ENCODE measurements at places on chromosomes 2 and 18. TPM values are rescaled to one million over a fixed set of nuclear protein-coding genes. Genes with fewer than 3 reads are reported as not detected.

DNA sequence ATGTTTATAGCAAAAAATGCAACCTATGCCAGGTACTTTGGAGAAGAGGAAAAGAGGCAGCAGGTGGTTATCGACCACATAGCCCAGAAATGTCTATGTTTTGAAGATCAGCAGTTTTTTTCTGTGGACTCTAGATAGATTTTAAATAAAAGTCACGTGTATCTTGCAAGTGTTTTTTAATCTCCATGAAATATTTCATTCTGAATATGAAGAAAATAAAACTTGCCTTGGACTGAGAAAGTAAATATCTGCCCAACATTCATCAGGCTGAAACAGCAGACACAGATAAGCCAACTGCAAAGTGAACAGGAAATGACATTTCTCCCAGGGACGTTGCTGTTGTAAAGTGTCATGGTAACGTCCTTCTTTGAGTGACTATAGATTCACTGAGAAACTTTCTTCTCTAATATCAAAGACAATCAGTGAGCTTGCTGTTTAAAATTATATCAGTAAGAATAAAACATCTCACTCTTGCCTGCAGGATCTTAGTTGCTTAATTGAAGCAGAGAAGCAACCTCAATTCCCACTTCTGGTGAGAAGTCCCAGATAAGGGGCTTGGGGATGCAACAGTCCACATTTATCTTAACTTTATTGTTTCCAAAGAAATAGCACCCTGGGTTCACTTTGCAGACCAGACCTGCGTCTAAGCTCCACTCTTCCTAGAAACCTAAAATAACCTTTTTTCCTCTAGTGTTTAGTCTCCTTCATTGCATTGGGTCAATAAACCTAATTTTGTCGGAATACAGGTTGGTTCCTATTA lies 6.3 kb downstream of the MYOM1 start:
- no peaks in the 10 kb centered on the region for H3K27me3 ChIP-seq
- H3K4me3 ChIP-seq = no peak overlapping the region
- H3K27ac ChIP-seq = no peak overlapping the region
- no peaks in the 10 kb centered on the region for H3K4me1 ChIP-seq

GRCh38 chr2:169065864-169066517 lies 3.4 kb upstream of the DHRS9 start:
- no peaks in the 10 kb centered on the region for H3K27me3 ChIP-seq
- no peak overlapping the region for H3K4me3 ChIP-seq
- H3K36me3 ChIP-seq = no peaks in the 10 kb centered on the region
- H3K27ac ChIP-seq = no peak overlapping the region

DNA sequence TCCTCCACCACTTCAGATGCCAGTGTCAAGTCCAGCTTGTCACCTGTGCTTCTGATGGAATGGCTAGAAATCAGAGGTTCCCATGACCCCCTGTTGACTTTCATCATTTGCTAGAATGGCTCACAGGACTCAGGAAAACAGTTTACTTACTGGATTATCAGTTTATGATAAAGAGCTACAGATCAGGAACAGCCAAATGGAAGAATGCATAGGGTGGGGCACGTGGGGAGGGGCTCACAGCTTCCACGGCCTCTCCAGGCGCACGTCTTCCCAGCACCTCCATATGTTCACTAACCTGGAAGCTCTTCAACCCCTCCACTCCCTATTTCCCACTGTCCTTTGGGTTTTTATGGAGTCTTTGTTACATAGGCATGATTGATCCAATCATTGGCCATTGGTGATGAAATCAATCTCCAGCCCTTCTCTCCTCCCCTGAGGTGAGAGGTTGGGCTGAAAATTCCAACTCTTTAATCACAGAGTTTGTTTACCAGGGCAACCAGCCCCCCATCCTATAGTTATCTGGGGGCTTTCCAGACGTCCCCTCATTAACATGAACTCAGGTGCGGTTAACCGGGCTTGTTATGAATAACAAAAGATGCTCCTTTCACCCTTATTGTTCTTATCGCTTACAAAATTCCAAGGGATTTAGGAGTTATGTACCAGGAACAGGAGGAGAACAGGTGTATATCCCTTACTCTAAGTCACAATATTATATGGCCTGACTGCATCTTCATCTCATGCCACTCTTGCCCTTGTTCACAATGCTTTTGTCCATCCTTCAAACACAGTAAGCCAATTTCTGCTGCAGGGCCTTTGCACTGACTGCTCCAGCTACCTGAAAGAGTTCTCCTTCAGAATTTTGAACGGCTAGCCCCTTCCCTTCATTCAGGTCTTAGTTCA lies 35.2 kb downstream of the ANXA4 start:
- no peak for DNase-seq
- no peaks in the 10 kb centered on the region for H3K36me3 ChIP-seq
- H3K27me3 ChIP-seq = no peaks in the 10 kb centered on the region
- H3K27ac ChIP-seq = no peak overlapping the region
- H3K4me3 ChIP-seq = no peak overlapping the region
- no peaks in the 10 kb centered on the region for H3K4me1 ChIP-seq

DNA sequence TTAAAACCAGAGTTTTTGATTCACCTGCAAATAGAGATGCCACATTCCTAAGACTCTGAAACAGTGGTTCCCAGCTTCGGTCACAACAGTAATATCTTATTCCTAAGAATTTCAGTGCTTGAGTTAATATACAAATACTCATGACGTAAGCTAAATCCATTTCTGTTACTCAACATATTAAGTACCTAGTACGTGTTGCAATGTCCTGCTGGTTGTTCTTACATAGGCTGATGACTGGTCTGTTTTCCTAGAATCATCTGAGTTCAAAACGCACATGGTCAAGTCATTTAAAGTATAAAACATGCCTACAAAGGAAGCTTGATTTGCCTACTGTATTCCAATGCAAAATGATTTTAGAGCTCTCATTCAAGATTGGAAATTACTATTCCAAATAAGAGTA lies 7.2 kb downstream of the NCL start:
- no peak for DNase-seq
- H3K27ac ChIP-seq = no peak overlapping the region
- no peaks in the 10 kb centered on the region for H3K27me3 ChIP-seq
- H3K36me3 ChIP-seq = no peaks in the 10 kb centered on the region

- no peak for DNase-seq
- peak overlapping the region; percentile 62 for H3K27ac ChIP-seq
- no peaks in the 10 kb centered on the region for H3K27me3 ChIP-seq
- peaks cover 5% of the 10 kb centered on the region for H3K4me1 ChIP-seq
Measured at GRCh38 chr2:150619607-150620330, 132.3 kb upstream of the RND3 start.

- no peak overlapping the region for H3K27ac ChIP-seq
- no peaks in the 10 kb centered on the region for H3K4me1 ChIP-seq
- no peak for DNase-seq
- no peaks in the 10 kb centered on the region for H3K27me3 ChIP-seq
Measured at GRCh38 chr18:46034230-46034629, 37.8 kb downstream of the PSTPIP2 start.

- H3K4me1 ChIP-seq = no peaks in the 10 kb centered on the region
- no peak overlapping the region for H3K4me3 ChIP-seq
- no peaks in the 10 kb centered on the region for H3K36me3 ChIP-seq
- no peaks in the 10 kb centered on the region for H3K27me3 ChIP-seq
- no peak for DNase-seq
Measured at GRCh38 chr18:68564351-68564750, 150.6 kb downstream of the TMX3 start.

DNA sequence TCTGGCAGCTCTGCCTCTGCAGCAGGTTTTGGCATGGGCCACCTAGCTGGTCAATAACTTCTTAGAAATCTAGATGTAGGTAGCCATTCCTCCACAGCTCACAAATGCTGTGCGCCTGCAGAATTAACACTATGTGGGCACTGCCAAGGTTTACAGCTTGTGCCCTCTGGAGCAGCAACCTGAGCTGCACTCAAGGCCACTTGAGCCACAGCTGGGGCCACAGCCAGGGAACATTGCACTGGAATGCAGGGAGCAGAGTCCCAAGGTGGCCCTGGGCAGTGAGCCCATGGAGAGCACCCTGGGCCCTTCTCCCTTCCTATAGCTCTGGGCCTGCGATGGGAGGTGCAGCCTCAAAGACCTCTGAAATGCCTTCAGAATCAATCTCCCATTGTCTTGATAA lies 365.3 kb downstream of the SATB2 start:
- no peaks in the 10 kb centered on the region for H3K36me3 ChIP-seq
- H3K27me3 ChIP-seq = no peaks in the 10 kb centered on the region
- H3K4me1 ChIP-seq = no peaks in the 10 kb centered on the region
- no peak for DNase-seq
- no peak overlapping the region for H3K4me3 ChIP-seq
- H3K27ac ChIP-seq = no peak overlapping the region

GRCh38 chr2:140376686-140377085 lies 1596.5 kb upstream of the NXPH2 start:
- H3K27me3 ChIP-seq = no peaks in the 10 kb centered on the region
- no peak for DNase-seq

DNA sequence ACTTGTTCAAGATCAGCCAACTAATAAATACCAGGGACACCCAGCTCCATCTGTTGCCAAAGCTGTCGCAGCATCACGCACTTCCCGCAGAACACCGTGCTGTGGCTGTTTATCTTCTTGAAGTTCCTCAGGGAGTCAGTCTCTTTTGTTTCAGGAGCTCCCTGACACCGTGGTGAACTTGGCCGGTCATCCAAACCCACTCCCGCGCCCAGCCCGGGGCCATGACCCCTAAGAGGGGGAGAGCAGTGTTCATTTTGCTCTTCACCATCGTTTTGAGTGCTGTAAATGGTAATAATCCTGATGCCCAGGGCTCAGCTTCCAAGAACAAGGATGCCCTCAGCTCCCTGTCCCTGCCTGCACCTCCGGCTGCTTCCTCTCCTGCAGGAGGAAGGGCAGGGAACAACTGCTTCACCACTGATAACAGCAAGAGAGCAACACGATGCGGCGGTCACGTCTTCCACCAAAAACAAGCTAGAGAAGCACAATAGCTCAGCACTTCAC lies 131.4 kb downstream of the SEPTIN10 start:
- no peaks in the 10 kb centered on the region for H3K4me1 ChIP-seq
- no peaks in the 10 kb centered on the region for H3K36me3 ChIP-seq
- H3K27me3 ChIP-seq = no peaks in the 10 kb centered on the region

- no peaks in the 10 kb centered on the region for H3K4me1 ChIP-seq
- H3K36me3 ChIP-seq = no peaks in the 10 kb centered on the region
- H3K27me3 ChIP-seq = no peaks in the 10 kb centered on the region
- H3K4me3 ChIP-seq = no peak overlapping the region
Measured at GRCh38 chr2:104733226-104733943, 120.5 kb upstream of the POU3F3 start.

DNA sequence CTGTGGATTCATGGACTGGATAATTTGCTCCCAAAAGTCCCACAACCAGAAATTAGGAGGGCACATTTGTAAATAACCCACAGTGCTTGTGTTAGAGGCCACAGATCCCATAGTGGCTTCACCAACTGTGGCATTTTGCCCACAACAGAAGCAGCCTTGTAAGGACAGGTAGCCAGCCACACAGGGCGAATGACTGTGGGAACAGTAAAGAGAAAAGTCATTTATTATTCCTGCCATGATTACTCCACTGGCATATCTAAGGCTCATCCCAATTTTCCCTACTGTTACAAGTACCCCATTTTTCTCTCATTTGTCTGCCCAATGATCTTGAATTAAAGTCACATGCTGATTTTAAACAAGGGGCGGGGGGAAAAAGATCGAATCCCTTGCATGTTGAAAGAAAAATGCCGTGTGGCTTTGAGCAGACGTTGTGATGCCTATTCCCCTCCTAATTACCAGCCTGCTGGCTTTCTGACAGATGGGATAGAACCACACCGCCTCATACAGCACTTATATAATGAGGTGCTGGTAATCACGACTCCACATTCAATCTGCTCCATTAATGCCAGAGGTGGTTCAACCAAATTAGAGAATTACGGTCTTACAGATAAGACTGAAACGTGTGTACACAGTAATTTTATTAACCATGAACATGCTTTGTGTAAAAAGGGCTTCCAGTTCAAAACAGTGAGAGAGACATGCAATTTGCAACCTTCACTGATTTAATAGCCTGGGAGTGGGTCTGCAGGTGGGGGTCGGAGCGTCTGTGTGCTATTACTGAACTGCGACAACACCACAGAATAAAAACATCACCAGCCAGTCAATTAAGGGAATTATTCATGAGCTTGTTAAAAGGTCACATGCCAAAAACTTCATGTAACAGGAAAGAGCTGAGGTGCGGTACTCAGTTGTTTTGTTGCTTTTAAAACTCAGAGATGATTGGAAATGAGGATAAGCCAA lies 196.0 kb downstream of the TMEM163 start:
- no peak overlapping the region for H3K27ac ChIP-seq
- DNase-seq = no peak
- H3K4me1 ChIP-seq = no peaks in the 10 kb centered on the region
- no peak overlapping the region for H3K4me3 ChIP-seq

DNA sequence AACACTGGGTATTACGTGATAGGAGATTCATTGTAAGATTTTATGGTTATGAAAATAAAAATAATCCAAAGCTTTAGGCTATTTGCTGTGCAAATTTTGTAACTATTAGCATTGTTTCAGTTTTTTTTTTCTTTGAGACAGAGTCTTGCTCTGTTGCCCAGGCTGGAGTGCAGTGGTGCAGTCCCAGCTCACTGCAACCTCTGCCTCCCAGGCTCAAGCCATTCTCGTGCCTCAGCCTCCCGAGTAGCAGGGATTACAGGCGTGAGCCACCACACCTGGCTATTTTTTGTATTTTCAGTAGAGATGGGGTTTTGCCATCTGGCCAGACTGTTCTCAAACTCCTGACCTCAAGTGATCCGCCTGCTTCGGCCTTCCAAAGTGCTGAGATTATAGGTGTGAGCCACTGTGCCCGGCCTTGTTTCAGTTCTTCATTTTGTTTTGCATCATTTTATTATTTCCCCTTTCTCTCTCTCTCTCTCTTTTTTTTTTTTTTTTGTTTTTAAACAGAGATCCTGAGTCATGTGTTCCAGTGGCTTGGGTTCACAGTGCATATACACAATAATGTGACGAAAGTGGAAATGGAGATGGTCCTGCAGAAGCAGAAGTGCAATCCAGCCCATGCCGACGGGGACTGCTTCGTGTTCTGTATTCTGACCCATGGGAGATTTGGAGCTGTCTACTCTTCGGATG lies 25.8 kb downstream of the CASP10 start:
- DNase-seq = no peak
- H3K4me3 ChIP-seq = no peak overlapping the region
- H3K36me3 ChIP-seq = no peaks in the 10 kb centered on the region
- H3K4me1 ChIP-seq = no peaks in the 10 kb centered on the region
- no peak overlapping the region for H3K27ac ChIP-seq
- H3K27me3 ChIP-seq = no peaks in the 10 kb centered on the region

- peak; percentile 3 for DNase-seq
- no peaks in the 10 kb centered on the region for H3K4me1 ChIP-seq
- H3K27me3 ChIP-seq = no peaks in the 10 kb centered on the region
- H3K36me3 ChIP-seq = no peaks in the 10 kb centered on the region
Measured at GRCh38 chr2:239937866-239938640, 87.1 kb downstream of the NDUFA10 start.

- no peak for DNase-seq
- no peak overlapping the region for H3K27ac ChIP-seq
- no peaks in the 10 kb centered on the region for H3K27me3 ChIP-seq
Measured at GRCh38 chr2:45332094-45332493, 279.0 kb downstream of the SRBD1 start.

GRCh38 chr2:173419506-173419905 lies 64.8 kb downstream of the CDCA7 start:
- H3K27me3 ChIP-seq = no peaks in the 10 kb centered on the region
- no peak overlapping the region for H3K4me3 ChIP-seq
- no peak overlapping the region for H3K27ac ChIP-seq
- H3K36me3 ChIP-seq = no peaks in the 10 kb centered on the region

Gene MALT1
- 22.1 TPM for total RNA-seq

Gene NR4A2
- total RNA-seq = 0.83 TPM

Gene RGPD4
- total RNA-seq = not detected

Gene SFXN5
- total RNA-seq = 5.9 TPM

Gene KCNE4
- 52.8 TPM for total RNA-seq

Gene ALK
- not detected for total RNA-seq

Gene TCF7L1
- 0.26 TPM for total RNA-seq

Gene NYAP2
- not detected for total RNA-seq
